ENCODE measurements at places on chromosomes 1 and 21. TPM values are rescaled to one million over a fixed set of nuclear protein-coding genes. Genes with fewer than 3 reads are reported as not detected.

DNA sequence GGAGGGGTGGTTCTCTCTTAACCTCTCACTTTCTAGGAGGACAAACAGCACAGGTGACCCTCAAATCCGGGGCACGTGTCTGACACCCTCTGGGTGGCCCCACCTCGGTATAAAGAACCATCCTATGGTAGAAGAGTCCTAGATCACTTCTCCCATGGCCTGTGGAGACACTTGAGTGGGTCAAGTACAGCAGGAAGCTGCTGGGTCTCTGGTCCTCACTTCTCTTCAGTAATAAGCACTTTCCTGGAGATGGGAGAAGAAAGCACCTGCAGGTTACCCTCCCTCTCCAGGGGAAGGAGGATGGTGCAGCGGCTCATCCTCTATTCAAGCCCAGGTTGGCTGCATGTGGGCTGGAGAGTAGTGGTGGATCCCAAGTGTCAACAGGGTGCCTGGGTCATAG is 17.0 kb downstream of the S100A7 start:
- H3K4me3 ChIP-seq = no peak overlapping the region
- no peaks in the 10 kb centered on the region for H3K36me3 ChIP-seq
- peaks cover 18% of the 10 kb centered on the region for H3K27me3 ChIP-seq
- DNase-seq = no peak
- no peaks in the 10 kb centered on the region for H3K4me1 ChIP-seq

DNA sequence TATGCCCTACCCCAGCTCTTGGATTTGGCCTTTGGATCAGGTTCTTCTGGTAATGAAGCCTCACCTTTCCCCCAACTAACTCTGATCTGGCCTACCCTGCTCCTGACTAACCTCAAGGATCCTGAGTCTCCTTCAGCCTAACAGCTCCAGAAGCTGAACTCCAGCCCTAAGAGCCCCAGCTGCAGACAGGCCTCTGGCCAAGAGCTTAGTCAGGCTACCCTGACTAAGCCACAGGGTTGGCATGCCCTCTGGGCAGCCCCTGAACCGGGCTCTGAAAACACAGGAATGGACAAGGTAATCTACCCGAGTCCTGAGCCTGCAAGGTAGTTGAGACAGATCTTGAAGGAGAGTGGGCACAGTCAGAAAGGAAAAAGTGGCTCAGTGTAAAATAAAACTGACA is 29.4 kb downstream of the COA7 start:
- no peak overlapping the region for H3K27ac ChIP-seq
- no peaks in the 10 kb centered on the region for H3K36me3 ChIP-seq
- no peaks in the 10 kb centered on the region for H3K27me3 ChIP-seq
- no peak overlapping the region for H3K4me3 ChIP-seq

- no peak overlapping the region for H3K27ac ChIP-seq
- no peaks in the 10 kb centered on the region for H3K4me1 ChIP-seq
- DNase-seq = no peak
- H3K27me3 ChIP-seq = peaks cover 15% of the 10 kb centered on the region
- no peak overlapping the region for H3K4me3 ChIP-seq
- H3K36me3 ChIP-seq = no peaks in the 10 kb centered on the region
These were observed 144.1 kb upstream of the CTTNBP2NL start for GRCh38 chr1:112251766-112252506.

DNA sequence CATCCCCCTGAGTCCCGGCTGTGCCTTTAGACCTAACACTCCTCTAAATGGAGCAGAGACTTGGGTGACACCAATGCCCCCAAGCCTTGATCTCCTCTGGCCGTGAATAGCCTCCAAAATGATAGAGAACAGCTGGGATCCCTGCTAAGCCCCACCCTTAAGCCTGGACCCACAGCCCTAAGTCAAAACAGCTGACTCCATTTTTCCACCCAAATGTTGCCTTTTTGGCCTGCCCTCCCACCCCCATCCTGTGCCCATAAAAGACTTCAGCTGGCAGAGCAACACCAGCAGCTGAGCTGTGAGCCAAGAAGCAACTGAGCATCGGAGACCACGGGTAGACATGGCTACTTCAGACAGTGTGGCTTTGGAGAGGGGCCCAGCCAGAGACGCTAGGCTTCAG is 420.8 kb downstream of the NPHP4 start:
- H3K36me3 ChIP-seq = no peaks in the 10 kb centered on the region
- H3K4me1 ChIP-seq = no peaks in the 10 kb centered on the region
- no peak overlapping the region for H3K4me3 ChIP-seq
- H3K27me3 ChIP-seq = peaks cover 6% of the 10 kb centered on the region

DNA sequence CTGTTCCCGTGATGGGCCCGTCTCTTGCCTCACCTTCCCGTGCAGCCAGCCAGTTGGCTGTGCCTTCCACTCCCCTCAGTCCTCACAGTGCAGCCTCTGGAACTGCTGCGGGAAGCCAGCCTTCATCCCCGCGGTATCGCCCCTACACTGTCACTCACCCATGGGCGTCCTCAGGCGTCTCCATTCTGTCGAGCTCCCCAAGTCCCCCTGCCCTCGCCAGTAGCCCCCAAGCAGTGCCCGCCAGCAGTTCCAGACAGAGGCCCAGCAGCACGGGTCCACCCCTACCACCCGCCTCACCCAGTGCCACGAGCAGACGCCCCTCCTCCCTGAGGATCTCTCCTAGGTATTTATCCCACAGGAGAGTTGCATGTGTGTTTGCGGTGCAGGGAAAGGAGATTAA is 73.5 kb downstream of the UBE4B start:
- H3K4me3 ChIP-seq = no peak overlapping the region
- no peaks in the 10 kb centered on the region for H3K4me1 ChIP-seq
- peaks cover 8% of the 10 kb centered on the region for H3K36me3 ChIP-seq
- H3K27ac ChIP-seq = no peak overlapping the region

- H3K27me3 ChIP-seq = no peaks in the 10 kb centered on the region
- H3K4me3 ChIP-seq = no peak overlapping the region
- no peak for DNase-seq
- H3K4me1 ChIP-seq = no peaks in the 10 kb centered on the region
These were observed 83.4 kb upstream of the ACTL8 start for GRCh38 chr1:17671741-17672140.

DNA sequence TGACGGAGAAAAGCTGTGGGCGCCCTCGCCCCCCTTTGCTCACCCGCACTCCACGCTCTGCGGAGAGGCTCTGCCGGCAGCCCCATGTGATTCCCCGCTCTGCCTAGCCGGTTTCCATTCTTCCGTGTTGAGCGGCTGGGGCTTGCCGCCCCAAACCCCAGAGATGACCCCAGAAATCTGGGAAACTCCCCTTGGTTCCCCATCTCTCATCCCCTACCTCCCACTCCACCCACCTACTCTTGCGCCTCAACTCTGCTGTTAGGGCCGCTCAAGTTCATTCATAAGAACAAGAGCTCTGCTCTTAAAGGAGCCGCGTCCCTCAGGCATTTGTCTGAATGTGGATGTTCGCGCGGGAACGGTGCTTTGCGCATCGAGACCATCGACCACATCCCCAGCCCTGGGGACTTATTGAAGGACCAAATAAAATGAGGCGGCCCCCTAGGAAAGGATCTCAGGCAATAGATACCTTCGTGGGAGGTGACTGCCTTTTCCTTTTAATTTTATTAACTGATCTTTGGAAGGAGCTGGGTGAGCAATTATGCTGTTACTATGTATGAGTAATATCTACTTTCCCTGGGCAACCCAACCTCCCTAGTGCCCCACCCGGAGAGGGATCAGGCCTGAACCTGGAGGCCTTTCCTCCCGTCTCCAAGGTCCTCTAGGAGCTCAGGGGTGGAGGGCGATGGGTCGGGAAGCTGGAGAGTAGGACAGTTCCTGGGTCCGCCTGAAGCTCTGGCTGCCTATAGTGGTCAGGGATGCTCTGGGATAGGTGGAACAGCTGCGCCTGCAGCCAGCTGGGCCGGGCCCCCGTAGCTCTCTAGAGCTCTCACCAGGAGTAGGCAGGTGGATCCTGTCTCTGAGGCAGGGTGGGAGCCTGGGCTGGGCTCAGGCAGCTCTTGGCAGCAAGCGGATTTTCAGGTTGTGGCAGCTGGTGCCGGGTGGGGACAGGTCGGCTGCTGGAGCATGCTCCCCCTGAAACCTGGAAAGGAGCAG is 898 bp downstream of the MFSD2A start:
- H3K4me3 ChIP-seq = peak overlapping the region; percentile 92
- no peaks in the 10 kb centered on the region for H3K27me3 ChIP-seq
- H3K27ac ChIP-seq = peak overlapping the region; percentile 85
- H3K4me1 ChIP-seq = peaks cover 35% of the 10 kb centered on the region

- peaks cover 47% of the 10 kb centered on the region for H3K27me3 ChIP-seq
- H3K4me3 ChIP-seq = no peak overlapping the region
- H3K27ac ChIP-seq = no peak overlapping the region
- peaks cover 3% of the 10 kb centered on the region for H3K4me1 ChIP-seq
These were observed 58.9 kb upstream of the ADARB1 start for GRCh38 chr21:45015469-45015860.

- no peaks in the 10 kb centered on the region for H3K36me3 ChIP-seq
- H3K4me1 ChIP-seq = peaks cover 20% of the 10 kb centered on the region
- H3K27me3 ChIP-seq = peaks cover 38% of the 10 kb centered on the region
- no peak for DNase-seq
These were observed 625 bp upstream of the NEGR1 start for GRCh38 chr1:72283022-72283306.

DNA sequence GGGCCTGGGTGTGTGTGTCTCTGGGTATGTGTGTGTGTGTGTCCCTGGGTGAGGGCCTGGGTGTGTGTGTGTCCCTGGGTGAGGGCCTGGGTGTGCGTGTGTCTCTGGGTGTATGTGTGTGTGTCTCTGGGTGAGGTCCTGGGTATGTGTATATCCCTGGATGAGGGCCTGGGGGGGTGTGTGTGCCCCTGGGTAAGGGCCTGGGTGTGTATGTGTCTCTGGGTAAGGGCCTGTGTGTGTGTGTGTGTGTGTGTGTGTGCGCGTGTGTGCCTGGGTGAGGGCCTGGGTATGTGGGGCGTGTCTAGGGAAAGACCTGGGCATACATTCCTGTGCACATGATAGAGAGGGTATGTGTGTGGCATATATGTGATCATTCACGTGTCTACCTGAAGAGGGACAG is 155.1 kb upstream of the ZC3H12A start:
- H3K4me3 ChIP-seq = no peak overlapping the region
- H3K27me3 ChIP-seq = peaks cover 71% of the 10 kb centered on the region
- no peak overlapping the region for H3K27ac ChIP-seq
- no peak for DNase-seq
- H3K4me1 ChIP-seq = peaks cover 5% of the 10 kb centered on the region

- H3K4me3 ChIP-seq = no peak overlapping the region
- H3K27ac ChIP-seq = no peak overlapping the region
- peaks cover 3% of the 10 kb centered on the region for H3K27me3 ChIP-seq
- no peak for DNase-seq
These were observed 52.1 kb upstream of the ERRFI1 start for GRCh38 chr1:8078176-8078671.

DNA sequence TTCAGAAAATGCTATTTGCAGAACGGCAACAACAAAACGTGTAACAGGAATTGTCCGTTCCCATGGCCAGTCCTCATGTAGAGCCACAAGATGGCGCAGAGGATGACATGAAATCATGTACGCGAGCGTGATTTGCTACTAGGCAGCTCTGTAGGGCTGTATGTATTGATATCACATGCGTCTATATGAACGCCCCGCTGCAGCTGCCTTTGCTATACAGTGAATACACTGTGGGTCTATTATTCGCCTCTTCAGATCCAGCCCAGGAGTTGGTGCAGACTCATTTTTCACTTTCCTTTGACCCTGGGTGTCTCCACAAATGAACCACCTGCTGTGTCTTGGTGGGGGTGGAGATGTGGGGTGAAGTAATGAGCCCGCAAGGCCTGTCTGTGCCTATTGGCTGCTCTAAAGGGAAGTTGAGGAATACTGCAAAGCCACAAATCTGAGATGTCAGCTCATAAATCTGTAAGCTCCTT is 361.5 kb downstream of the KIF26B start:
- H3K36me3 ChIP-seq = no peaks in the 10 kb centered on the region
- H3K4me3 ChIP-seq = no peak overlapping the region
- H3K4me1 ChIP-seq = no peaks in the 10 kb centered on the region
- no peak for DNase-seq
- peaks cover 12% of the 10 kb centered on the region for H3K27me3 ChIP-seq

GRCh38 chr1:89358287-89358893 is 5.5 kb upstream of the GBP6 start:
- H3K27ac ChIP-seq = peak overlapping the region; percentile 79
- peaks cover 46% of the 10 kb centered on the region for H3K4me1 ChIP-seq

- DNase-seq = no peak
- H3K27ac ChIP-seq = no peak overlapping the region
- H3K4me3 ChIP-seq = no peak overlapping the region
- H3K27me3 ChIP-seq = peaks cover 55% of the 10 kb centered on the region
- peaks cover 5% of the 10 kb centered on the region for H3K4me1 ChIP-seq
These were observed 1.4 kb upstream of the TLCD4 start for GRCh38 chr1:95115708-95116137.

- no peak overlapping the region for H3K27ac ChIP-seq
- DNase-seq = no peak
- no peak overlapping the region for H3K4me3 ChIP-seq
- no peaks in the 10 kb centered on the region for H3K4me1 ChIP-seq
- H3K36me3 ChIP-seq = no peaks in the 10 kb centered on the region
These were observed 169.3 kb upstream of the KCTD3 start for GRCh38 chr1:215397843-215398242.

The FNBP1L gene
- total RNA-seq = 0.14 TPM

The KRTAP13-2 gene
- total RNA-seq = not detected

The URB1 gene
- total RNA-seq = 38.4 TPM

The OR2L3 gene
- total RNA-seq = not detected

The USH2A gene
- total RNA-seq = not detected
